Stimulated activated CD4-positive, alpha-beta T cell treated with anti-CD3 and anti-CD28 coated beads, Interleukin-2, amount 100 ng/mL, for 4 hours (primary cell): ENCODE measurements at places on chromosomes 2 and 18.

GRCh38 chr2:216715402-216715974, 20.1 kb upstream of the IGFBP5 start:
- no peak for DNase-seq

DNA sequence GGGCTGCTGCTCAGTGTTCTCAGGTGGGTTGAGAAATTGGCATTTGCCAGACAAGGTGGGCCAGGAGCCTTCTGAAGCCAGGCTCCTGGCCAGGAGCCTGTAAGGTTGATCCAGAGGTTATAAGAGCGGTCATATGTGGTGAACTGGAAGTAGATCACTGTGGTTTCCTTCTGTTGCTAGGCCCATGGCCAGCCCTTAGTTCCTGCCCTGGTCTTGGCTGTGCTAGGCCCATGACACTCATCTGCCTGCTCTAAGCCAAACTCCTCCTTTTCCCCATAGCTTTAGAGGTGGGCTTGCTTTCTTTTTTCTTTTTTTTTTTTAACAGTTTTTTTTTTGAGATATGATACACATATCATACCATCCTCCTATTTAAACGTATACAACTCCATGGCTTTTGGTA, 5.0 kb upstream of the MGAT5 start:
- DNase-seq: no peak

GRCh38 chr2:76639171-76639680, 883.0 kb downstream of the LRRTM4 start:
- no peak for DNase-seq

DNA sequence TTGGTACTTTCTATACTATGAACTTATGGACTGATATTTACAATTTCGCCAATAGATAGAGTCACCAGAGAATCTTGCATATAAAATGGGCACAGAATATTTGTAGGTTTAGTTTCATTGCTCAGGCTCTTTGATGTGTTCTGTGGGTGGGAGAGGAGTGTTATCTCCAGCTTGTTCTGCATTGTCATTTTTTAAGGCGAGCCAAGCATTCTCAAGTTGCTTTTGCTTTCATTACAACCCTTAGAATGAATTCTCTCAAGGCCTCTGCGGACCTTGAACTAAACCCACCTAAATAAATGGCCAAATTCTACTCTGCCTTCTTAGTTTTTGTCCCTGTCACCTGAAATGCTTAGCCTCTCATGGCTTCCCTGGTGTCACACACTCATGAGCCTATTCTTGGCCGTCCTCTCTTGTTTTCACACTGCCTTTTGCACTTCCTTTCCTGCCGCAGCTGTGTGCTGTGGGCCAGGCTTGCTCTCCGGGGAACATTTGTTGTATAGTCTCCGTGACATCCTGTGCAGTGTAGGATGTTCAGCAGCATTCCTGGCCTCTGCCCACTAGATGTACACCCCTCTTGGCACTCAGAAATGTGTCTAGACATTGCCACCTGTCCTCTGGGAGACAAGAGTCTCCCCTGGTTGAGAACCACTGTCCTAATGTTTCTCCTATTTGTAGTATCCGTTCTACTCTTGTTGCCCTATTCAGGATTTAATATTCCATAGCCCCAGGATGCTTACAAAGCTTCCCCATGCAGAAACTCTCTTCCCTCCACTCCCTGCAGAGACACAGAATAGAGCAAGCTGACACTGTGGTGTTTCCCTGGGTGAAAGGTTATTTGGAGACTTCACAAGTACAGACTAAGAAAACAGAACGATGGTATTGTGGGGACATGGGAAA, 255.6 kb downstream of the PTPRM start:
- DNase-seq: no peak

- no peak for DNase-seq
These were observed 30.4 kb upstream of the RAB6D start for GRCh38 chr2:131394147-131394931.

- DNase-seq: no peak
These were observed 80.7 kb downstream of the EPAS1 start for GRCh38 chr2:46377666-46378560.

DNA sequence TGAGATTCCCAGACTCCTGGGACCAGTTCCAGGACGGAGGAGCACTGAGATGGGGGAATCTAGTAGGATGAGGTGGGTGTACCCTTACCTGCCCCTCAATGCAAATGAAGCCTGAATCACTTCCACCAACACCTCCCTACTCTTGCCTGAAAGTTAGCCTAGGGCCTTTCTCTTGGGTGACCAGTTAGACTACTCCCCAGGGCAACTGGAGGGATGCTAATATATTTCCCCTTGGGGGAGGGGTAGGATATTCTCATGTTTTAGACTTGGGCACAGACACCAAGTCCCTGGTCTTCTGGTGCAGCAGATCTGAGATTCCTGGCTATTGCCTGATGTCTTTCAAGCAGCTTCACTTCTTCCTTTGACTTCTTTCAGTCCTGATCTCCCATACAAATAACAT, 334.5 kb downstream of the ALK start:
- DNase-seq: no peak

- no peak for DNase-seq
These were observed 202.1 kb downstream of the EIPR1 start for GRCh38 chr2:3175568-3175955.

DNA sequence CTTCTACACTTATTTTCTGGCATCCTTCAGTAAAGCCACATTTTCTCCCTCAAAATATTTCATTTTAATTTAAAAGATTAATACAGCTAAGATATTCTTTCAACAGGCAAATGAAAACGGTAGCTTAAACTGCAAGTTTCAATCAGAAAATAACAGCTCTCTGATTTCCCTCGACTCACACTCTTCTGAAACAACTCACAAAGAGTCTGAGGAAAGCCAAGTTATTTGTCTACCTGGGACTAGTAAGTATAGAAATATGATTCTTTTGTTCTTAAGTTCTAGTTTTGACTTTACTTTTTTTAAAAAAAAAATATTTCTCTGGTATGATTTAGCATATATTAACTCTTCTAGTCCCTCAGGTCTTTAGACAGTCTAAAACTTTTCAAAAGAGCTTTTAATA, 27.2 kb downstream of the CEP192 start:
- no peak for DNase-seq

- DNase-seq: no peak
These were observed 68.2 kb upstream of the ITGB6 start for GRCh38 chr2:160268151-160268781.

GRCh38 chr2:134397146-134397896, 143.4 kb downstream of the MGAT5 start:
- no peak for DNase-seq

- DNase-seq: no peak
These were observed 217.2 kb downstream of the LDLRAD4 start for GRCh38 chr18:13435586-13436333.

- DNase-seq: no peak
These were observed 233.4 kb downstream of the NDUFA10 start for GRCh38 chr2:239791526-239792404.

DNA sequence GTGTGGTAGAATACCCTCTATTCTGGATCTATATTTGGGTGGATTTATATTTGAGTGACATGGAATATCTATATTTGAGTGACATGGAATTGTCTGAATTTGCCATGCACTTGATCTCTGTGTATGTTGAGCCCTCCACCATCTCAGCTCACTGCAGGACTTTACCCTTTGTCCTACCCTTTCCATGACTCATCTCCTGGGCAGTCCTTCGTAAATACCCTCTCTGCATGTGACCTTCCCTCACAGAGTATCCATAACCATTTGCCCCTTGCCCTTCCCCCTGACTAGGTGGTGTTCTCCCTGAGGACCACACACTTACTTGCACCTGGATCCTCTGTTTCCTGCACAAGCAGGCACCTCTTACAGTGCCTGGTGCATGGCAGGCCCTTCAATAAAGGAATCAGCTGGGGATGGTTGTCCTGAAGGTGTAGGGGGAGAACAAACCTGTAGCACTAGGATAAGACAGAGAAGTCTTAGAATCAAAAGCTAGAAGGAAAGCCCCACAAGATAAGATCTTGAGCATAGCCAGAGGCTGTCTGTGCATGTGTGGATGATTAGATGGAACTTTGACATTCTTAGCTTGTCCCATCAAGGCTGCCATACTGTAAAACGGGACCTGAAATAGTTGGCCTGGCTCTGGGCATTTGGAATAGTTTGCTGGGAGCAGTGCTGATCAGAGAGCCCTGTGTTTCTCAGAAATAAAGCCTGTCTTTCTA, 230.4 kb downstream of the FHOD3 start:
- DNase-seq: no peak

DNA sequence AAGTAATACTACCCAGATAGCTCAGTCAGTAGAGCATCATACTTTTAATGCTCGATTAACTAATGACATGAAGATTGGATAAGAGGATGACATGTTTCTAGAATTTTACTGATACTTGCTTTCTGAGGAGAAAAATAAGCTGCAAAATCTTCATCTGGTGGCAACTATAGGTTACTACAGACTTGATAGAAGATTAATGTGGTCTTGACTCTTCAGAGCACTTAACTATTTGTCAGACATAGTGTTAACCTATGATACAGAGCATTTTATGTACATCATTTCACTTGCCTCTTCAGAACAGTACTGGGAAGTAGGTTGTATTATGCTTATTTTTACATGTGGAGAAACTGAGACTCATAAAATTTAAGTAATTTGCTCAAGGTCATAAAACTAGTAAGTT, 83.9 kb downstream of the UBR3 start:
- DNase-seq: no peak

DNA sequence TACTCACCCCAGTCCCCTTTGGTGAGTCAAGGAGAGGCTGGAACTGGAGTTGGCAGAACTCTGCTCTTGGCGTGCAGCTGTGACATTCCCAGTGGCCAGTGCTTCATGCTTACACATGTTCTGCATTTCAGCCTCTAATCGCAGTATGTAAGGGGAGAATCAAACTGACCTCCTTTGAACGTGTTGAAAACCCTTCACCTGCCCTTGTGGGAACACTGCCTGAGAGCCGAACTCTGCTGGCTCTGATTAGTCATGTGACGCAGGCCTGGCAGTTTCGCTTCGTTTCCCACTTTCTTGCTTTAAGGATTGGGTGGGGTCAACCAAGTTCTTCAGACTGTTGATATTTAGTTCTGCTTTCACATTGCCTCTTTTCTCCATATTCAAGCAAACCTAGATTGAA, 173.8 kb upstream of the BCL2L11 start:
- no peak for DNase-seq

- no peak for DNase-seq
These were observed 29.7 kb downstream of the DGKD start for GRCh38 chr2:233384015-233384414.

GRCh38 chr18:23284629-23285028, 149.3 kb downstream of the CABLES1 start:
- DNase-seq: no peak

DNA sequence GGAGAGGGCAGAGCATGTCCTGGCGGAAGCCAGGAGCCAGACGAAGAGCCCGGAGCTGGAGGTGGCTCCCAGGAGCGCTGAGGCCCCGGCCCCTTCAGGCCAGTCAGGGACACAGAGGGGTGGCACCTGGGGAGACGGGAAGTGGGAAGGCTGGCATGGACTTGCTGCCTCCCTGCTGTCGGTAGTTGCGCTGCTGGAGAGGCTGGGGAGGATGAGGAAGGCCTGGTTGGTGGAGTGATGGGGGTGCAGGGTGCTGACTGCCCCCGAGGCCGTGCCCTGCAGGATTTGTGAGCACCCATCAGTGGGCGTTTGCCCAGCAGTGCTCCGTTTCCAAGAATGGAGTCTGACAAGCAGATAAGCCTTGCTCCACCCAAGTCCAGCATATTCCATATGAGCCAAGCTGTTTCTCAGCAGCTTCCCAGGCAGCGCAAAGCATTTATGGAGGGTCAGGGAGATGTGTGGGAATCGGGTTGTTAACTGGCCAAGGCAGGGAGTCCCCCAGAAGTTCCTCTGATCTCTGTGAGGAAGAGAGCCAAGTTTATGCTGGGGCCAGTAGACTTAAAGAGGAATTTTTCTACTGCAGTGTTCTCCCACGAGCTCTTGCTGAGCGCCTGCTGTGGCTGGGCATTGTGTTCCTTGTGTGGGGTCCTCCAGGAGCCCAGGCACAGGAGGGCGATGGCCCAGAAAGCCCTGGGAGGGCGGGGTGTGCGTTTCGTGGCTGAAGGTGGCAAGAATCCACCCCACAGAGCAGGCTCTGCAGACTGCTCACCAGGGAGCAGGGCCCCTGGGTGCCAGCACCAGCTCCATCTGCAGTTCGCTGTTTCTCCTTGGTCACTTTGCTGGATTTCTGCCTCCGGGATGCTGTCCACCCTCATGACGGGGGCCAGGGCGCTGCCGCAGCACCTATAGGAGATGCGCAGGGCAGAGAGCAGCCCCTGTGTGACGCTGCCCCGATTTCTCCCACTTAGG, 250.2 kb downstream of the ALPK2 start:
- no peak for DNase-seq

DNA sequence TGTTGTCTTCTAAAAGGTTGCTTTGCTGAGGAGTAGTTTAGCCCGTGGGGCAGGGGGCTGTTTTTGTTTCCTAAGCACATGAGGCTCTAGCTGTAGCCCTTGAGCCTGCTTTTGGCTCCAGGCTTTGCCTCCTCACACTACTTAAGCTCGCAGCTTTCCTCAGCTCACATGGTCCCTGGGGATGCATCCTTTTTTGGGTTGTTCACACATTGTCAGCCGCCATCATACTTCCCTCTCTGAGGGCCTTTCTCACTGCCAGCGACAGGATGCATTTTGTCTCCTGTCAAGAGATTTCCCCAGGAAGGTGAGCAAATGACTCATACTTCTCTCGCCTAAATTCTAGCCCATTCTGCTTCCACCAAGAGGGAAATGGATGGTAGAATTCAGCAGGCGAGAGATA, 279.5 kb upstream of the PKDCC start:
- no peak for DNase-seq

DNA sequence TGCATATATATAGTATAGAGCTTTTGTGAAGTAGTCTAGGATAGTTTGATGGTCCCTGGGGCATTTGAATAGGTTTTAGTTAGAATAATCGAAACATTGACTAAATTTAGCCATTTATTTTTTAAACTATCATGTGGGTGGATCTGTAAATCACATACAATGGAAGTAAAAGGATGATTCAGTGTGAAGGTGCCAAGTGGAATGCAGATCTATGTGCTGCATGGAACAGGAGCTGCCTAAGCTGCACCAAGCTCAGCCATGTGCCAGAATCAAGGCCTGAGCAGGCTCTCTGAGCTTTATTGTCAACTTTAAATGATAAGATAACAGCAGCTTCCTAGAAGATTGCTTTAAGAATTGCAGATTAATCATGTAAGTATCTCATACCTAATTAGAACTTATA, 1996.2 kb upstream of the PIK3C3 start:
- no peak for DNase-seq

- no peak for DNase-seq
These were observed 68.2 kb downstream of the HPCAL1 start for GRCh38 chr2:10370895-10371294.

DNA sequence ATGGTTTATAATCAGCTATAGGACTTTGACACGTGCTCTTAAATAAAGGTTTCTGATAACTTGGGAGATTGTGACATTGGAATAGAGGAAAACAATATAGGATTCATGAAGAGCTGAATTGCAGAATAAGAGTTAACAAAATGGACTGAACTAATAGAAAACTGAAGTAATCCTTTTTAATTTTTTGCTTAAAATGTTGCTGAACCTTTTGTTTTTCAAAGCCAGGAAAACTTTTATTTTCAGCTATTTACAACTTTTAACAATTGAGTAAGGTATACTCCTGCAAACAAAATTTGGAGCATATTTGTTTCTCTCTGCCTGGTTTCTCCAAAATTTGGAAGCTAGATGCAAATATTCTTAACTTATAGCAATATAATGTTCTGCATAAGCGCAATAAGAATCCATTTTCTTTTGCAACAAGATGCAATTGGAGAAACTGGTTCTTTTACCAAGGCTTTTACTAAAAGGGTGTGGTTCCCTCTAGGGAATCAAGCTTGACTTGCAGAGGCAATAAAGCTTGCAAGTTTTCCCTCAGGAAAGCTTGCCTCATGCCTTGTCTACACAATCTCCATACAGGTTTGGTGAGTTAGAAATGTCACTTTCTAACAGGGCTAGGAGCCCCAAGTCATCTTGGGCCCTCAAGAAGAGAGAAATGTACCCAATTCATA, 10.3 kb upstream of the PDK1 start:
- DNase-seq: no peak
